SW 1271 (cell line): ENCODE measurements at places on chromosomes 16 and 17.

DNA sequence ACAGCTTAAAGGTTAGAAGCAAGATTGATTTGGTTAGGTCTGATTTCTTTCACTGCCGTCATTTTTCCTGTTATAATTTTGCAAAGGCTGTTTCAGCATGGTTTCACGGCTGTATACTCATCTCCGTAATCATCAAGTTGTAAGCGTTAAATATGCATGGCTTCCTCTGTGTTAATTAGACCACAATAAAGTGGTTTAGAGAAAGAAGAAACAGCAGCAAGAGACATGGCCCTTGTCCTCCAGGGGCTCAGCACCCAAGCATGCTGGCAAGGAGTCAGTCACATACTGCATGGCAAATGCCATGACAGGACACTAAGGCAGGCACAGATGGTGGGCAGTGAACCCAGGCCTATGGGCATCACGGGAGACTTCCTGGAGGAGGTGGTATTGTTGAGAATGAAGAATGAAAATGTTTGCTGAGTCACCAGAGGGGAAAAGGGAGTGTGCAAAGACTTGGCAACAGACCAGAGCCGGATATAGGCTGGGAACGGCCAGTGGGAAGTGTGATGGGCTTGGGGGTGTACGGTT is 61.4 kb upstream of the PLCG2 start:
- no peak for DNase-seq

DNA sequence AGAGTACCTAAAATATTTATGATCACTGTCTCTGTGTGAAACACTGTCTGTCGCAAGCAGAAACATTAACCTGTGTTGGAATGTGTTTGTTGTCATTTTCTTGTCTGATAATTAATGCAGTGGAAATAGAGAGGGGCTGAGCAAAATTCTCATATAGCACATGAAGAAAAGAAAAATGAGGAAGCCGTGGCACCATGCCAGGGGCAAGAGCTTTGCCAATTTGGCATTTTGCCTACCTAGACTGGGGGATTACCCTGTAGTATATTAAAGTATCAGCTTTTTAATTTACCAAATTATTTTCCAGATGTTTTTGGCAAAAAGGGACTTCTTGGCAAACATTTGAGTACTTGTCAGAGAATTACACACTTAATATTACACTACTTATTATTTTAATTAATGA is 1326.6 kb upstream of the GOT2 start:
- no peak for DNase-seq

- DNase-seq = no peak
Observed at GRCh38 chr17:50893183-50893993, 27.2 kb upstream of the TOB1 start.

GRCh38 chr17:77528516-77529327 is 388.0 kb downstream of the SEC14L1 start:
- no peak for DNase-seq

GRCh38 chr17:82668631-82669099 is 20.4 kb upstream of the WDR45B start:
- no peak for DNase-seq

DNA sequence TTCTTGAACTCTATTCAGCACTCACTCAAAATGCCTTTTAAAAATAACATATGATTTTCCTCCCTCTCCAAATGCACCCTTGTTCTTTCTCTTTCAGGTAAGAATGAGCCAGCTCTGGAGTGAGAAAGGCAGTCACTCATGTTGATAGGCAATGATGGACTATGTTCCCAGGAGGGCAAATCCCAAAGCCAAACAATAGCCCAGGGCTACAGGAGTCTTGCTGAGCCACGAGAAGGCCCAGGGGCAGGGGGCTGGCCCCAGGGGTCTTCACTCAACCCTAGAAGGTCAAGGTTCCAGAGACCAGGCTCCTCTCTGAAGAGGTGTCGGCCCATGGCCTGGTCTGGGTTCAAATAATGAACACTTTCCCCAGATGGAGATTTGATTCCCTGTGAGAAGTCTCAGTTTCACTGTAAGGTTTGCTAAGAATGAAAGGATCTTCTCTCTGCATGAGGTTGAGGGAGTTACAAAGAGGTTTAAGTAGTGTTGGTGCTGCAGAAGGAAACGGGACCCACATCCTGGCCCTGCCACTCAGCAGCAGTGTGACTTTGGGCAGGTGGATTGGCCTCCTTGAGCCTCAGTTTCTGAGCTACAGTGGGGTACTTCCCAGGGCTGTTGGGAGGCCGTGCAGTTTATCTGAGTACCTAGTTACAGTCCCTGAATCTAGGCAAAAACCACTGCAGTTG is 49.0 kb downstream of the RTN4RL1 start:
- no peak for DNase-seq

GRCh38 chr17:79955691-79956440 is 79.8 kb downstream of the TBC1D16 start:
- no peak for DNase-seq

DNA sequence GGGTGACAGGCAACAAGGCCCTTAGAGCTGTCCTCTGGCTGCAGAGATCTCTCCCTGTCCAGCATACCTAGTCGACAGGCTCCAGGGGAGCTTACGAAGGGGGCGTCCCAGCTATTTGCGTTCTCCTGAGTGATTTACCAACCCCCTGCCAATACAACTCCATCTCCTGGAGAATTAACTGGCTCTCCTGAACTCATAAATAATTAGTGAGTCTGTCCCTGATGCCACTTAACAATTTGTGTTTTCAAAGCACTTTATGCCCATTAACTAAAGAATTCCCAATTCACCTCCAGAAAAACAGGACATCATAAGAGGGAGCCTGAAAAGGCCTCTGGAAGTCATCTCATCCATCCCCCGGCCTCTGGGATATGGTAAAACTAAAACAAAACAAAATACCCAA is 26.7 kb downstream of the SDK2 start:
- DNase-seq = no peak

- no peak for DNase-seq
Observed at GRCh38 chr17:6463616-6464445, 19.6 kb downstream of the PIMREG start.

DNA sequence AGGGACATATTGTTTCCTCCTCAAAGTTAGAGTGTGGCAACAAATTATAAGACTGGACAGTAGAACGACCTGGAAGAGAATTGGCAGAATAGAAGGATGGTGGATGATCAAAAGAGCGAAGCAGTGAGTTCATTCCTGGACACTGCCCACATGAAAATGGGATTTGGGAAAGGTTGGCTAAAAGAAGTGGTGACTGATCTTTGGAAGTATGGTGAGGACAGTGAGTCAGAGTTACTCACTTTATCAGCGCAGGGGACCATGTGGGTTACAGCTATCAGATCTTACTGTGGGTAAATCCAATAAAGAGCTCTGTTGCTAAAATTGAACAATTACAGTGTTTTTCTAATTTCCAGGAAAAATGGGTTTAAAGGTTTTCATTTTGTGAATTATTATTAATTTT is 2.7 kb upstream of the TANC2 start:
- DNase-seq = peak; percentile 10

DNA sequence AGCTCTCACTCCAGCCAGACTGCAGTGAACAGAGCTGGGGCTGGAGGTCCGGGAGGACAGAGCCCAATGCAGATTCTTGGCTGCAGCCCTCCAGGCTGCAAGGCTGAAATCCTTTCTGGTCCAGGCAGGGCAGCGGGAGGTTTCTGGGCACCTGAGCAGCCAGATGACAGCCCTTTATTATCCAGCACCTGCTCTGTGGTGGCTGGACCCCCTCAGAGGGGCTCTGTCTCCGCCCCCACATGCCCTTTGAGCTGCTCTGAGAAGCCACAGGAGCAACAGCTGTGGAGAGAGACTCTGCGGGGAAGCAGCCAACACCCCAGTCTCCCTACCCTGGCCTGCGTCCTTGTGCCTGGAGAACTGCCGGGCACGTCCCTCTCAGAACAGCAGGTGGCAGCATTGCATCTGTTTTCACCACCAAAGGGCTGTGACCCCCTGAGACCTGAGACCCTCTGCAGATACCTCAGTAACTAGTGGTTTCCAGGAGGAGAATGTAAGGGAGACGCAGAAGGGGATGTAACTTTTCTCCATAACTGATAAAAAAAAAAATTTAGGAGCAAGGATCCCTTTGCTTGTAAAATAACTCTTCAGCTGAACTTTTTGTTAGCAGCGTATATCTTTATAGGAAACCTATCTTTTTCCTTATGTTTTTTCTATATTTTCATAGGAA is 3.7 kb upstream of the CNP start:
- DNase-seq = peak; percentile 51

DNA sequence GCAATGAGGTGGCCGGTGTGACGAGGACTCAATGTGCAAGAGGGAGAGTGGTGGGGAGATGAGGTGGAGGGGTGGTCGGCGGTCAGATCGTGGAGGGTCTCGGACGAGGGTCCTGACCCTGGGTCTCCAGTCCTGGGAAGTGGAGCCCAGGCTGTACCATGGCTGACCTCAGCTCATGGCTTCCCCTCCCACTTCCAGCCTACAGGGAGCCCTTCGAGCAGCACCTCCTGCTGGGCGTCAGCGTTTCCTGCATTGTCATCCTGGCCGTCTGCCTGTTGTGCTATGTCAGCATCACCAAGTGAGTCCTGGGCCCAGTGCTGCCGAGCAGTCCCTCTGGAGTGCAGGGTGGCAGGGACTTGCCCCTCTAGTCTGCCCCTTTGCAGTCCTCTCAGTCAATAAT is 41.8 kb downstream of the IL4R start:
- DNase-seq = no peak

- no peak for DNase-seq
Observed at GRCh38 chr17:68222606-68223005, 25.2 kb upstream of the AMZ2 start.

- no peak for DNase-seq
Observed at GRCh38 chr17:65457635-65458257, 103.7 kb downstream of the AXIN2 start.

GRCh38 chr16:75289189-75289588 is 37.8 kb upstream of the BCAR1 start:
- DNase-seq = peak; percentile 62

DNA sequence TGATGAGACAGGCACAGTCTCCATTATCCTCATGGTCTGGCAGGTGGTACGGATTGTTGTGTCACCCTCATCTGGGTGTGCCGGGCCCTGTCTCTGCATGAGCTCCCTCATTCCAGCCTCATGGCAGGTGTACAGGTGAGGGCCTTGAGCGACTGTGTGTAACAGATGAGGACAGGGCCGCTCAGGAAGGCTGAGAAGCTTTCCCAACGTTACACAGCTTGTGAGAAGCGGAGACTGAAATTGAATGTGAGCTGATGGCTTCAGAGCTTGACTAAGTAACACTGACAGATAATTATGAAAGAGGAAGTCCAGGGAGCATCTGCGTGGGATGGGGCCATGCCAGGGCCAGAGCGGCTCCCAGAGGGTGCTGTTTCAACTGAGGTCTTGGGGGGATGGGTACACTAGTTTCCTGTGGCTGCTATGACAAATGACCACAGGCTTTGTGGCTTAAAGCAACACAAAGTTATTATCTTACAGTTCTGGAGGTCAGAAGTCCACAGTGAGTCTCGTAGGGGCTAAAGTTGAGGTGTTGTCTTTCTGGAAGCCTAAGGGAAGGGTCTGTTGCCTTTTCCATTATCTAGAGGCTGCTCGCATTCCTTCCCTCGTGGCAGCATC is 36.7 kb downstream of the CMIP start:
- no peak for DNase-seq

DNA sequence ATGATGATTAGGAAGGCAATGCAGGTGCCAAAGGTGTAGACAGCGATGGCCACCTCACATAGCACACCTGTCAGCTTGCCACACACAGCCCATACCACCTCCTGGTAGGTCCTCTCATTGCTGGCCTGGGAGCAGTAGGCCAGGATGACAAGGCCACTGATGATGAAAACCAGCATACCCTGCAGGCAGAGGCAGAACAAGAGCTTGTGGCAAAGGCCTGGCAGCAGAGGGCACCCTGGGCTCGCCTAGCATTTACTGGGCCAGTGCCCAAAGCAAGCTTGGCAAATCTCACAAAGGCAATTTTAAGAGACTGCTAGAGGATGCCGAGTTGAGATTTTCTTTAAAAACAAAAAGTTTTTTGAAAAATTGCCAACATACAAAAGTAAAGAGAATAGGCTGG is 5.9 kb downstream of the SLC38A7 start:
- DNase-seq = no peak

DNA sequence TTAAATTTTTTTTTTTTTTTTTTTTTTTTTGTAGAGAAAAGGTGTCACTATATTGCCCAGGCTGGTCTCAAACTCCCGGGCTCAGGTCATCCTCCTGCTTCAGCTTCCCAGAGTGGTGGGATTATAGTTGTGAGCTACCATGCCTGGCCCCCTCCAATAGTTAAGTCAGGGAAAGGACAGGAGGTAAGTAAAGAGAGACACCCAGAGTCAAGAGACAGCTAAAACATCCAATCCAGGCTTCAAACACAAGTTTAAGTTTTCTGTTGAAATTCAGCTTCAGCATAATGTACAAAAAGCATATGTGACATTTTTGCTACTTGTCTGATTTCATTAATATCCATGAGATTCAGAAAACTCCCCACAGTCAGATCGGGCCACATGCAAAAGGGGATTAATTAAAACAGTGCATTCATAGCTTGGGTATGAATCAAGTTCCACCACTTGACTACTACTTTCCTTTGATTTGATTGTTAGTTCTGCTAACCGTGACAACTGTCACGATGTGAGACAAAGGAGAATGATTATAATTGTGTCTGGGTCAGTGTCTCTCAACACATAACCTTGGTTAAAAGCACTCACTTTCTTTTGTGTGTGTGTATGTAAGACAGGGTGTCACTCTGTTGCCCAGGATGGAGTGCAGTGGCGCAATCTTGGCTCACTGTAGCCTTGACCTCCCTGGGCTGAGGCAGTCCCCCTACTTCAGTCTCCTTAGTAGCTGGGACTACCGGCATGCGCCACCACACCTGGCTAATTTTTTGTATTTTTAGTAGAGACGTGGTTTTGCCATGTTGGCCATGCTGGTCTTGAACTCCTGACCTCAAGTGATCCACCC is 184.9 kb downstream of the PARN start:
- no peak for DNase-seq

DNA sequence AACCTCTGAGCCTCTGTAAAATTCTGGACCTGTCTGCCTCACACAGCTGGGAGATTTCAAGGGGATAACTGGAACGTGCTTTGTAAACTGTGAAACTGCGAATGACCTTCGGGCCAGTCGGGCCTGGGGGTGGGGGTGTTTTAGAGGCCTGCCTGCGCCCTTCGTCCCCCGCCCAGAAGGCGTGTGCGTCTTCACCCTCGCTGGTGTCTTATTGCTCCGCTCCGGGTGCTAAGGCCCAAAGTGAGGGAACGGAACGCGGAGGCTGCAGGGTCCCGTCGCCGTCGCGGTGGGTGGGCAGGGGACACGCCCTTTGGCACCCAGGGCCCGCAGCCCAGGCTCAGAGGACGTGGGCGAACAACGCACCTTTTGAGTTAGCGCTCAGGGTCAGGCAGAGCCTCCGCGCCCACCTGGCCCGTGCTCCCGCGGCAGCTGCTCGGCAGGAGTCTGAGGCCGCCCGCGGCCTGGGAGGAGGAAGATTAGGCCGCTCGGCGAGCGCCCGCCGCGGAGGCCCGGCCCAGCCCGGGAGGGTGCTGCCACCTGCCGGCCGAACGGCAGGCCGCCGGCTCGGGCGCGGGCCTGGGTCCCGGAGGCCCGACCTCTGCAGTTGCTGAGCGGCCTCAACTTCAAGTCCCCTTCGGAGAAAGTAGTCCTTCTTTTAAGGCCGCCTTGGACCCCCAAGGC is 29.7 kb downstream of the DCAKD start:
- DNase-seq = no peak
